ENCODE measurements at places on chromosomes 1 and 21. TPM values are rescaled to one million over a fixed set of nuclear protein-coding genes. Genes with fewer than 3 reads are reported as not detected.

The CFAP45 gene
- total RNA-seq, result 0.67 TPM

The HOOK1 gene
- total RNA-seq, result under 0.01 TPM

The TTLL7 gene
- 12.3 TPM for total RNA-seq

The HPCAL4 gene
- under 0.01 TPM for total RNA-seq

The AQP10 gene
- total RNA-seq, result not detected

The NUCKS1 gene
- 119 TPM for total RNA-seq

The GBP3 gene
- total RNA-seq, result 32.6 TPM

The PI4KB gene
- 67.9 TPM for total RNA-seq

The GJA9 gene
- total RNA-seq, result not detected

The NHLH1 gene
- not detected for total RNA-seq

The RIT1 gene
- total RNA-seq, result 50.6 TPM

The SPATA21 gene
- not detected for total RNA-seq

The LAMTOR2 gene
- 35.1 TPM for total RNA-seq

The RUNX3 gene
- 12.4 TPM for total RNA-seq

The FCGR1A gene
- not detected for total RNA-seq

The EFNA4 gene
- 2.5 TPM for total RNA-seq

The C4BPA gene
- not detected for total RNA-seq

The MROH9 gene
- not detected for total RNA-seq

The SLC1A7 gene
- not detected for total RNA-seq

Data from melanocyte of skin (primary cell).